ENCODE measurements at places on chromosomes 12 and 14.

DNA sequence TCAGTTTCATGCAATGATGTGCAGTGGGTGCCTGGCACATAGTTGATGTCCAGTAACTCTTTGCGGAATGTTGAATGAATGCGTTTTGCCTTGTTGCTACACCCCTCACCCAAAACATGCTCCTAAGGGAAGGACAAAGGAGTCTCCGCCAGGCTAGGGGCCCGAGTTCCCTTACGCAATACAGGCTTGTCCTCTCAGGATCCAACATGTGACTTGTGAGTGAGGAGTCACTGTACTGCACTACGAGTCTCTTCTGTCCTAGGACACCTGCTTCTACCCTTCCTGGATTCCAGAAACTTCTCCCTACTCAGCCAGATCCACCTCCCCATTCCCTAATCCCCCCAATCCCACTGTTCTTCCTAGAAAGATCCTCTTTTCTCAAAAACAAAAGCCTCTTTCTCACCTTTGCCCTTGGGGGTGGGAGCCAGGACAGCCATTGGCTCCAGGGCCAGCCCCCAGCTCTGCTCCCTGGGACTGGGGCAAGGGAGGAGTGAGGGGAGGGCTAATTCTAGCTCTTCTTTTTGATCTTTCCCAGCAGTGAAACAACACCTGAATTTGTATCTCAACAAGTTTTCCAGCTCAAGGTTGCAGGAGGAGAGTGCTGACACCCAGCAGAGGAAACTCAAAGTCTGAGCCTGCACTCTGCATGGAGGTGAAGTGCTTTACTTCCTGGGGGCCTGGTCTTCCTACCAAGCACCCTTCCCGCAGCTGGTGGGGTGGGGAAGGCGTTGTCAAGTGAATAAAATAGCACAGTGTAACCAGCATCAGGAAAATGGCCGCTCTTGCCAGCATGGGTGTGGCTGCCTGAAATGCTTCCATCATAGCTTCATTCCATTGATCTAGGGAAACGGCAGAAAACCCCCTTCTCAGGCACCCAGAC, 3.4 kb upstream of the OTUB2 start:
- DNase-seq, result no peak

GRCh38 chr12:18886962-18887361, 149.0 kb downstream of the CAPZA3 start:
- no peak for DNase-seq

GRCh38 chr14:89723930-89724627, 230.5 kb downstream of the EFCAB11 start:
- no peak for DNase-seq

DNA sequence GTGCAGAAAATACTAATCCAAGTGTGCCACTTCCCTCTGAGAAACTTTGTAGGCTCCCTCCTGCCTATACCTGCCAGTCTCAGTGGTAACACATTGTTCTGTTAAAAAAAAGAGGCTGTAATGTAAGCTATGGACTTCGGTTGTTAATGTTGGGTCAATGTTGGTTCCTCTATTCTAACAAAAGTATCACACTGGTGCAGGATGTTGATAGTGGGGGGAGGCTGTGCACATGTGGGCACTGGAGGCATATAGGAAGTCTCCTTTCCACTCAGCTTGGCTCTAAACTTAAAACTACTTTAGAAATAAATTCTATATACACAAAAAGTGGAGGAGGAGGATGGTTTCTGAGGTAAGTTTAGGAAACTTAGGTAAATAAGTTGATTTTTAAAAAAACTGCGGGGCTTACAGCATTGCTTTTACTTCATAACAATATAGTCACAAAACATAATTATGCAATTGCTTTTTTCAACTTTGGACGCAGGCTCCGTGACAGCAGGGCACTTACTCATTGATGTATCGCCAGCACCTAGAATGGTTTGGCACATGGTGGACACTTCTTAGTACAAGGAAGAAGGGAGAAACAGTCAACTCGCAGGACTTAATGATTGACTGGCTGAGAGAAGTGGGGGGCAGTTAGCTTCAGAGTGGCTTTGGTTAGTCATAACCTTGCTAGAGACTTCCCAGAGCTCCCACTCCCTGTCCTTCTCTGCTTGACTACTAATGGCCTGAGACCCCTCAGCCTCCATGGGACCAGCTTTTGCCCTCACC, 7.9 kb upstream of the NYNRIN start:
- DNase-seq, result no peak

DNA sequence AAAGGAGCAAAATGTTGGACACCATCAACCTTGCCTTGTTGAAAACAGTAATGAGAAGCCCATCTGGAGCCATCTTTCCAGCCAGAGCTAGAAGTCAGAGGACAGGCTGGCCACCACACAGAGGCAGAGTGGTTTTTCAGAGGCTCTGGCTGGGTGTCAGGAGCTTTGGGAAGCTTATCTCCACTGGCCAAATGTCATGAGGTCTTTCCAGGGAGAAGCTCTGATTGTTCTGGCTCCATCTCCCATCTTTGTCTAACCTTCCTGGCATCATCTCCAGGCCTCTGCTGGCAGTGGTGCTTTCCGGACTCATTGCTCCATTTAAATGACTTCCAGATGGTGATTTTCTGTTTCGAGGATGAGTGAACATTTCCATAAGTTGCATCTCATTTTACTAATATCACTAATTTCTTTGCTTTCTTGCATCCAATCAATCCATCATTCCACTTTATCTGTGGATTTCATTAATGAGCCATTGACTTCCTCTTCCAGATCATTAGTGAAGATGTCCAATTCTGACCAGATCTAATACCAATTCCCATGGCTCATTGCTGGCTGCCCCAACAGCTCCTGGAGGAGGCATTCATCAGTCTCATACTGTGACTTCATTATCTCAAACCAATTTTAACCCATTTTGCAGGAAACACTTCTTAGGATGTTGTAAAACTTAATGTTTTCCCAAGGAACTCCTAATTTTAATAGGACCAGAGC, 35.3 kb upstream of the TMTC1 start:
- DNase-seq, result no peak

DNA sequence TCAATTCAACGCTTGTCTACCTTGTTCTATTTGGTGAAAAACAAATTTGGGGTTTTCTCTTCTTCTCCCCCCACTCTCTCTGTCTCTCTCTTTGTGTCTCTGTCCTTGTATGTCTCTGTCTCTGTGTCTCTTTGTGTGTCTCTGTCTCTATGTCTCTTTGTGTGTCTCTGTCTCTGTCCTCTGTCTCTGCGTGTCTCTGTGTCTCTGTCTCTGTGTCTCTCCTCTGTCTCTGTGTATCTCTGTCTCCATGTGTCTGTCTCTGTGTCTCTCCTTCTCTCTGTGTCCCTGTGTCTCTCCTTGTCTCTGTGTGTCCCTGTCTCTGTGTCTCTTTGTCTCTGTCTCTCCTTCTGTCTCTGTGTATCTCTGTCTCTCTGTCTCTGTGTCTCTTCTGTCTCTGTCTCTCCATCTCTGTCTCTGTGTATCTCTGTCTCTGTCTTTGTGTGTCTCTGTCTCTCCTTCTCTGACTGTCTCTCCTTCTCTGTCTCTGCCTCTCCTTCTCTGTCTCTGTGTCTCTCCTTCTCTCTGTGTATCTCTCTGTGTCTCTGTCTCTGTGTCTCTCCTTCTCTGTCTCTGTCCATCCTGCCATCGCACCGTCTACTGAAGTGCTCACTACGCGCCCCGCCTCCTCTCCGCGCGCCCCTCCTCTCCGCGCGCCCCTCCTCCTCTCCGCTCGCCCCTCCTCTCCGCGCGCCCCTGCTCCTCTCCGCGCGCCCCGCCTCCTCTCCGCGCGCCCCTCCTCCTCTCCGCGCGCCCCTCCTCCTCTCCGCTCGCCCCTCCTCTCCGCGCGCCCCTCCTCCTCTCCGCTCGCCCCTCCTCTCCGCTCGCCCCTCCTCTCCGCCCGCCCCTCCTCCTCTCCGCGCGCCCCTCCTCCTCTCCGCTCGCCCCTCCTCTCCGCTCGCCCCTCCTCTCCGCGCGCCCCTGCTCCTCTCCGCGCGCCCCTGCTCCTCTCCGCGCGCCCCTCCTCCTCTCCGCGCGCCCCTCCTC, 12.8 kb downstream of the LRCOL1 start:
- no peak for DNase-seq
